ENCODE measurements at places on chromosomes 5 and 9. TPM values are rescaled to one million over a fixed set of nuclear protein-coding genes. Genes with fewer than 3 reads are reported as not detected.

DNA sequence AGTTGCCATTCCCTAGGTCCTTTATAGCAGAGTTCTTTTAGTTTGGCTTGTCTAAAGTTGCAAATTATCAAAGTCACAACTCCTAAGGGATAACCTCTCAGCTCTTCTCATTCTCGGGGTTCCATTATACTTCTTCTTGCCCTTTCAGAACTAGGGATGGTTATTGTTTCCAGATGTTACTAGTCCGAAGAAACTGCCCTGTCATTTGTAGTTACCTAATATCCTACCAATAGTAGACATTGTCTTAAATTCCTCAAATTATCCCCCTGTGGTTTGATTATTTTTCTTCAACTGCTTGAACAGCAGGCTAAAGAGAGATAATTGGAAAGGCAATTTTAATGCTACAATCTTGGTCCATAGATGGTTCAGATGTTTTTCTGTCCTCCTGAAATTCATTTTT, 709.8 kb downstream of the KCTD16 start:
- no peak for DNase-seq

- DNase-seq, result no peak
Measured at GRCh38 chr9:3205421-3206095, 320.2 kb downstream of the RFX3 start.

DNA sequence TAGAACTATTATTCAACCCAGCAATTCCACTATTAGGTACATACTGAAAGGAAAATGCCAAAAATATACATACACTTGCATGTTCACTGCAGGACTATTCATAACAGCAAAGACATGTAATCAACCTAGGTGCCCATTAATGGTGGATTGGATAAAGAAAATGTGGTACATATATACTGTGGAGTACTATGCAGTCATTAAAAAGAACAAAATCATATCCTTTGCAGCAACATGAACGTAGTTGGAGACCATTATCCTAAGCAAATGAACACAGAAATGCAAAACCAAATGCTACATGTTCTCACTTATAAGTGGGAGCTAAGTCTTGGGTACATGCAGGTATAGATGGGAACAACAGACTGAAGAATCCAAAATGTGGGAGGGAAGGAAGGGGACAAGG, 67.7 kb downstream of the ELOVL7 start:
- no peak for DNase-seq

DNA sequence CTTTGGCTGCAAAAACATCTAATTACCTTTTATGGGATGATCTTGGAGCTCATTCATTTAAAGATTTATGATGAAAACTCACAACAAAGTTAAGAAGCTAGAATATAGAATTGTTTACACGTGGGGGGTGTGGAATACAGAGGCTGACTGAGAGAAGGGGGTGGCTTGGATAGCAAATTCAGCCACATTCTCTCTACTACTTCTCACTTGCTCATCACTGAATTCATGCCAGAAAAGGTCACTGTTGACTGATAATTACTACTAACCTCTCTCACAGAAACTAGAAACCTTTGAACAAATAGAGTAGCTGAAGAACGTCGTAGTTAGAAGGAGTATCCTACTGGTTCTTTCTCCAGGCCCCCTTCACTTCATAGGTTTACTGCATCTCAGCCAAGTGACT, 808.2 kb downstream of the BRINP1 start:
- no peak for DNase-seq

GRCh38 chr5:92939428-92939827, 641.6 kb downstream of the NR2F1-AS1 start:
- DNase-seq, result no peak

GRCh38 chr9:78821126-78821822, 524.3 kb downstream of the PSAT1 start:
- DNase-seq, result peak; percentile 29

- no peak for DNase-seq
Measured at GRCh38 chr9:89654025-89654662, 49.3 kb downstream of the GADD45G start.

DNA sequence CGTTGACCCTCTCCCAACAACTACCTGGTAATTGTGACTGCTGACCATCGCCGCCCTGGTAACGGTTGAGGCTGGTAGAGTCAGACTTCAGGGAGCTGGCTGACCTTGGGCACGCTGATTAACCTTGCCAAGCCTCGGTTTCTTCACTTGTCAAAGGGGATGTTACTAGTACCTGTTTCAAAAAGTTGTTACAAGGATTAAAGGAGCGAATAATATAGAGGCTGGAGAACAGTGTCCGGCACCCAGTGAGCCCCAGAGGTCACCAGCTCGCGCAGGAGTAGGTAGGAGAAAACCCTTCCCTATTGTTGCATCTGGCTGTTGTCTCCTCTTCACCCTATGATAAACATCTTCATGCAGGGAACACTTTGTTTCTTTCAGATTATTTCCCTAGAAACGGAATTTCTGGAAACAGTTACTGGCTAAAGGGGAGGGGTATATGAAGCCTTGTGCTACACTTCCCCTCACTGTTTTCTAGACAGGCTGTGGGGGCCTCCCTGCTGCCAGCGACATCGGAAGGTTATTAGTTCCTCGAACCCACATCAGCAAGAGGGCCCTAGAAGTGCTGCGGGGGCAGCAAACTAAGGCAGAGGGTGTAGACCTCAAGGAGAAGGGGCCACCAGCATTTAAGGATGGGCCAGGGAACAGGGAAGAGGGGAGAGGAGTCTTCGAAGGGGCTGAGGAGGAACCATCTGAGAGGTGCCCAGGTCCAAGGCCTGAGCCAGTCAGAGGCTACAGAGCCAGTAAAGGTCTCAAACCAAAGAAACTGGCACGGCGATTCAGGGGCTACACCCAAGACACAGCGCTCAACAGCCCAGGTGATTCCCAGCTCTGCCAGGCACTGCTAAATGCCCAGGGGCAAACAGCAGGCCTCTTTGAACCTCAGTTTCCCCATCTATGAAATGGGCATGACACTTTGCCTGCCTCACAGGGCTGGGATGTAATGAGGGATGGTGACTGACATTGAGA, 37.6 kb downstream of the HRH2 start:
- DNase-seq, result no peak

DNA sequence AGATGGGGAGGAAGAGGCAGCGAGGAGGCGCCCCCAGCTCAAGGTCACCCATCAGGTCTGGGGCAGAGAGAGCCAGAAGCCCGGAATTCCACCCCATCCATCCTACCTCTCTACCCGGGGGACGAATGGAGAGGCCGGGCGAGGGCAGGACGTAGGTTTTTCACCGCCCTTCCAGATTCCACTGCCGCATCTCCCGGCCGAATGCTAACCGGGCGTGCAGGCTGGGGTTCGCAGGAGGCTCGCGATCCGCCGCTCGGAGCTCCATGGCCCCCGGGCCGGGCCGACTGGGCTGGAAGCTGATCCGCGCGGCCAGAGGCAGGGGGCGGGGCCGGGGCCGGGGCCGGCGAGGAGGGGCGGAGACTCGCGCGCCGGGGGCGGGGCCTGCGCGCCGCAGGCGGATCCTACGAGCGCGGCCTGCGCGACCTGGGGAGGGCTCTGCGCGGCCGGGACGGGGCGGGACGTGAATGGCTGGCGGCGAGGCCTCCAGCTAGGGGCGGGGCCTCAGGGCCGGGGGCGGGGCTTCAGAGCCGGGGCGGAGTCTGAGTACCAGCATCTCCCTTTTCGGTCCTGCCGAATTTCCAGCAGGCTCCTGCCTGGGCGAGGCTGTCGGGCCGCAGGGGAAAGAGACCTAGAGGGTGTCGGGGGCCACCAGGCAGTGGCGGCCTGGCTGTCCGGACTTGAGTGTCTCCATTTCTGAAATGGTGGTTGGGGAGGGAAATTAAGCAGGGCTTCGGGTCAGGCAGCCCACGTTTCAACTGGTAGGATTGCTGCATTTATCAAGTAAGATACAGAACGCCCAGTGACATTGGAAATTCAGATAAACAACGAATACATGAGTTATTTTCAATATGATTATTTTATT, at the start of gene ST6GALNAC4:
Gene ST6GALNAC4, minus strand, starts transcription at position 322 of the 862 bp plus-strand sequence. CDS start 622 bp downstream, outside the sequence.
- peak; percentile 76 for DNase-seq

- peak; percentile 41 for DNase-seq
Measured at GRCh38 chr5:108382784-108383330, 959 bp upstream of the FBXL17 start.

DNA sequence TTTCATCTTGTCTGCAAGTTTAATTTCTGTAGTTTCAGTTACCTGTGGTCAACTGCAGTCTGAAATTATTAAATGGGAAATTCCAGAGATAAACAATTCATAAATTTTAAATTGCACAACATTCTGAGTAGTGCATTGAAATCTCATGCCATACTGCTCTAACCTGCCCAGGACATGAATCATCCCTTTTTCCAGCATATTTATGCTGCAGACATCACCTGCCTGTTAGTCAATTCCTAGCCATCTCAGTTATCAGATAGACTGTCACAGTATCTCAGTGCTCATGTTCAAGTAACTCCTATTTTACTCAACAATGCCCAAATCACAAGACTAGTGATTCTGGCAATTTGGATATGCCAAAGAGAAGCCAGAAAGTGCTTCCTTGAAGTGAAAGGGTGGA, 223.0 kb upstream of the GRIA1 start:
- DNase-seq, result peak; percentile 97

DNA sequence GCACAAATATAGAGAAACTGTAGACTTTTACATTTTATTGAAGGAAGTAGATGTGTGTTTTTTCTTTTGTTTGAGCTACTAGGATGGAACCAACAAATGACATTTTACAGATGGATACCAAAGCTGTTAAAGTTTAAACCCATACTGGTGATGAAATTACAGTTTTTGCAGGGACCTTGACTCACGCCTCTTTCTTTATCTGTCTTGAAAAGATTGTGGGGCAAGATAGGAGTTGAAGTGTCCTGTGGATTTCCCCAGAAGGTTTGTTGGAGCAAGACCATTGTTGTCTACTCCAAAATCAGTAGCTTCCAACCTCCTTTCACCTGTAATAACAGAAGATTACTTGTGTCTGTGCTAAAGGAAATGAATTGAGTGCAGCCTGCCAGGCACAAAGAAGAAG, 4.1 kb upstream of the C5orf63 start:
- no peak for DNase-seq

GRCh38 chr5:116524966-116525365, 49.7 kb downstream of the SEMA6A start:
- DNase-seq, result no peak

GRCh38 chr5:111502956-111503355, 9.4 kb downstream of the STARD4 start:
- DNase-seq, result no peak

- no peak for DNase-seq
Measured at GRCh38 chr5:55820488-55820887, 30.7 kb upstream of the IL31RA start.

The HRH2 gene
- 0.01 TPM for polyA plus RNA-seq

The ELOVL7 gene
- 5.6 TPM for polyA plus RNA-seq

The PCDHAC2 gene
- 5.4 TPM for polyA plus RNA-seq

The SPINK6 gene
- 5.3 TPM for polyA plus RNA-seq

The CSF2 gene
- polyA plus RNA-seq, result 7.2 TPM

The PCDHB10 gene
- 0.34 TPM for polyA plus RNA-seq

The BTF3 gene
- 522 TPM for polyA plus RNA-seq

Data from mammary epithelial cell (primary cell).